GM12864 (cell line): ENCODE measurements at places on chromosomes 3 and 15.

DNA sequence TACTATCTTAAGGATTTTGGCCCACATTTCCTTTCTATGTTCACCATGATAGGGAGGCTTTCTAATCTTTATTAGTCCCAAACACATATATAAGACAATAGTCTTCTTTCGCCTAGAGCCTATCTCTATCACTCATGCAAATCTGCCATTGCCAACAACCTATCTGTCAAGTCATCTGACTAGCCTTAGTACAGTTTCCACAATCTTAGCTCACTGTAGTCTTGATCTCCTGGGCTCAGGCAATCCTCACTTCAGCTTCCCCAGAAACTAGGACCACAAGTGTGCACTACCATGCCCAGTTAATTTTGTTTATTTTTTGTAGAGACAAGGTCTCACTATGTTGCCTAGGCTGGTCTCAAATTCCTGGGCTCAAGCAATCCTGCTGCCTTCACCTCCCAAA is 6.9 kb downstream of the TMEM39A start:
- no peak for DNase-seq

- no peak for DNase-seq
These were observed 4.4 kb downstream of the PLSCR4 start for GRCh38 chr3:146246526-146246925.

- no peak for DNase-seq
These were observed 1020.2 kb downstream of the AGBL1 start for GRCh38 chr15:87099916-87100315.

- DNase-seq = no peak
These were observed 58.8 kb downstream of the ADAM10 start for GRCh38 chr15:58690703-58691102.

DNA sequence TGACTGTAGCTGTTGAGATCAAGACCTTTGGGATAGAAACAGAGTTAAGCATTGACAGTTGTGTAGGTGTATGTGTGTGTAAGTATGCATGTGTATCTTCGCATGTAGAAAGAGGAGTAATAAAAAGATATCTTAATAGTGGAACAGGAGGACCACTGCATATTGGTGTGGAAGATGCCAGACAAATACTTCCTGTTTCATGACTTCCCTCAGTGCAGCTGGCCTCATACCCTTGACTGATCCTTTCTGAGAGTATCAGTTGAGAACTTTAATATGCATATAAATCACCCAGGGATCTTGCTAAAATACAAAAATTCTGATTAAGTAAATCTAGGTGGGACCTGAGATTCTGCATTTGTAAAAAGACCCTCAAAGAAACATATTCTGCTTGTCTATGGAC is 8.5 kb upstream of the ZBED2 start:
- no peak for DNase-seq

GRCh38 chr3:56985460-56985859 is 75.0 kb upstream of the SPATA12 start:
- DNase-seq = no peak

- peak; percentile 79 for DNase-seq
These were observed at the start of gene TLR9 for GRCh38 chr3:52225452-52226228. TSS of gene TLR9 (minus strand) at chr3:52225645. CDS start at chr3:52225529, 116 bp downstream.

DNA sequence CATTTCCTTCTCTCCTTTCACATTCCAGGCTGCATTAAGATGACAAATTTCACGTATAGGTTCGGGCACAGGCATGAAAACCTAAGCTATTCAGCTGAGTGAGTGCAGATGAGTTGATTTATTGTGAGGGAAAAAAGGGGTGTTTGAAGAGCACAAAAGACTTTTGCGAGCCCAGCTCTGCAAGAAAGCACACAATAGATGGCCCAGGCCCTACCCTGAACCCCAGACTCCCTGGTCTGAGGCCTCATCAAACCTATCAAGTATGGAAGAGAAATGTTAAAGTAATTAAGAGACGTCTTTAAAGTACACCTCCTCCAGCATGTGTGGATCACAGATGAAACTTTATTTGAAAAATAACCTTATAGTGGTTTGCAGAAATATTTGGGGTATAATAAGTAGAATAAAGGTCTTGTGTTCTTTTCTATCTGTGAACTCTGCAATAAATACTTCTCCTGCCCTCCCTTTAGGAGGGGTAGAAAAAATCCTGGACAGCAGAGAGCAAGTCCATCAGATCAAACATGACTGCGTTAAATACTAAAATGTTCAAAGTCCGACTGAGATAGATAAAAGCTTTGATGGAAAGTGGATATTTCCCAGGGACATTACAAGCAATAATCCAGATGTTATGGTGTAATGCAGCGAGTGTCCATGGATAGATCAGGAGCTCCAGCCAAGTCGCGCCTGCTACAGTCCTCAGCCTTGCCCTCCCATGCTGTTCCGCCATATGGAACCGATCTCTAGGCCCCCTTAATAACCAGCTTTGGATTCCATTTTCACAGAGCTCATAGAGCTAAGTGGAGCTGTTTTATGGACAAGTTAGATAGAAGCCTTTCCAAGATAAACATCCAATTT is 121.5 kb downstream of the MCTP2 start:
- no peak for DNase-seq

- DNase-seq = no peak
These were observed 11.4 kb downstream of the FHIT start for GRCh38 chr3:61239871-61240270.

GRCh38 chr15:96344706-96345559 is 14.4 kb downstream of the NR2F2 start:
- no peak for DNase-seq

GRCh38 chr3:84980011-84980410 is 21.2 kb downstream of the CADM2 start:
- DNase-seq = no peak

- no peak for DNase-seq
These were observed 14.0 kb downstream of the ITPR1 start for GRCh38 chr3:4507024-4507596.

DNA sequence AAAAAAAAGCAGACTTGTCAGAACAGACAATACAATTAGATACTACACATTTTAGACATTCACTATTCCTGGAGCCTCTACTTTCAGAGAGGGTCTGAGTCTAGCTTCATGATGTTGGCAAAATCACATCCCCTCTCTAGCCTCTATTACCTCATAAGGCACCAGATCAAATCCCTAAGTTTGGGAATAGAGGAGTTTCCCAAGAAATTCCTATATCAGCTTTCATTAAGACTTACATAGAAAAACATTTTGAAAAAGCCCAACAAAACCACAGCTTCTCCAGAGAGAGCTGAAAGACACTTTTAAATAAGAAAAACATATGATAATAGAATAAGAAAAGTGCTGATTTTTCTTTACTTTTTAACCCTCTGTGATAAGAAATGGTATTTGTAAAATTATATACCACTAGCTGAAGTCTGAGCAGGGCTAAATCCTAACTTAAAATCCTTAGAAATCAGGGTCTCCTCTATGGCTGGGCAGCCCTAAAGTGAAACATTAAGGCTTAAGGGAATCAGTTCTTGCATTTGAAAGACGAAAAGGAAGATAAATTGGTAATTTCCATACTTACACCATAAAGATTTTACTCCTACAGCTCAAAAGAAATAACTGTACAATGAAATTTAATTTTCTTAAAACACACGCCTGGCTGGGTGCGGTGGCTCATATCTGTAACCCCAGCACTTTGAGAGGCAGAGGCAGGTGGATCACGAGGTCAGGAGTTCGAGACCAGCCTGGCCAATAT is 4.3 kb downstream of the TBC1D2B start:
- DNase-seq = no peak

GRCh38 chr15:43777267-43777914 is 625 bp upstream of the ELL3 start:
- DNase-seq = peak; percentile 69

DNA sequence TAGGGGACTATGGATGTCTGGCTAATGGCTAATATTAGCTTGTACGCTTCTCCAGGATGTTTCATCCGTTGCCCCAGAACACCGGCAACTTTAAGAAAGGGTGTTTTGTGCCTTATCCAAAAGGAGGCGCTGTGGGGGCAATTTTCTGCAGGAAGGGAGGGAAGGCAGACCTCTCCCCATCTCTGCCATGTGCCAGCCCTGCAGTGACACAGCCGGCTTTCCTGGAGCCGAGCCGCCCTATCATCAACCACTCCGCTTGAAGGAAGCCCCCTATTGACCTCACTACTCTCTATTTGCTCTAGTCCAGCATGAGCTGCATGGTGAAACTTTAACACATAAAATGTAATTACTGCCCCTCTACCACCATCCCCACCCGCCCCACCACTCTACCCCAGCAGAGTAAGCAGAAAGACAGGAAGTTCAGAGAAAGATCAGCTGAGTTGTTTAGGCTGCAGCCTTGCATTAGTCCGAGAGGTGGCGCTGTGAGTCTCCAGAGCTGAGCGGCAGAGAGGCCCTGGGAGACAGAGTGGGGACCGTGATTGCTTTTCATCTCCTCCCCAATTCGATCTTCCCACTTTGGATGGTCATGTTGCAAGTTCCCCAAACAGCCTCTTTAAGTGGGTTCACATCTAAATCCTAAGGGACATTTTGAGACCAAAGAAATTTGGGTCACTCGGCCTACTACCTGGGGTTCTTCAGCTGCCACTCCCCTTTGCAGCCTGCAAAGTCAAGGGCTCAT is 24.5 kb upstream of the RAD18 start:
- DNase-seq = peak; percentile 8

GRCh38 chr3:23164746-23165145 is 38.4 kb upstream of the UBE2E2 start:
- DNase-seq = no peak
